ENCODE measurements at places on chromosomes 4 and X.
A peak's percentile ranks its signal among the peaks of the same experiment; 100 is the strongest.

GRCh38 chr4:30073011-30073710 lies 647.0 kb upstream of the PCDH7 start:
- DNase-seq: no peak

- DNase-seq: no peak
Observed at GRCh38 chr4:146142768-146143167, 32.8 kb upstream of the LSM6 start.

DNA sequence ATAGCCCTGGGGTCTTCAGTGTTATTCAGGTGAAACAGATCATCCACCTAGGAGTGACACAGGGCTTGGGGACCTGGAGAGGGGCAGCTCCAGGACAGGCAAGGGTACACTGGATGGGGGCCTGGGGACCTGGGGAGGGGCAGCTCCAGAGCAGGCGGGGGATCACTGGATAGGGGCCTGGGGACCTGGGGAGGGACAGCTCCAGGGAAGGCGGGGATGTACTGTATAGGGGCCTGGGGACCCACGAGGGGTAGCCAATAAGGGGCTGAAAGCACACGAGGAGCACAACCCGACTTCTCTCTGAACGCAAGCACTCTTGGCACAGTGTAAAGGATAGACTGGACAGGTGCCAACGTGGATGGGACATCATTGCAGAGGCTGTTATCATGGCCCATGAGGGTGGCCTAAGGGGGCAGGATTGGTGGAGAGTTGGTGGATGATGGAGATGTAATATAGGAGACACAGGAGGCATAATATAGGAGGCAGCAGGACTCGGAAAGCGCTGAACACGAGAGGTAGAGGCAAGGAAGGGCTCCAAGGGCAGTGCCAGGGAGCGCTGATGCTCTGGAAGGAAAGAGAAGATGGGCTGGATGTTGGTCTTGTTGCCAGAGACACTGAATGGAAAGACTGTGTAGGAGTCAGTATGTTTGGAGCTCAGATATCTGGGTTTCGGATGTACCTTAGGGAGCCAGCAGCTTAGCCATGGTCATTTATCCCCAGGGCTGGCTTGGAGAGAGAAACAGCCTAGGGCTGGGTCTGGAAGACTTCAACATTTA lies 37.9 kb upstream of the FGFBP2 start:
- no peak for DNase-seq

DNA sequence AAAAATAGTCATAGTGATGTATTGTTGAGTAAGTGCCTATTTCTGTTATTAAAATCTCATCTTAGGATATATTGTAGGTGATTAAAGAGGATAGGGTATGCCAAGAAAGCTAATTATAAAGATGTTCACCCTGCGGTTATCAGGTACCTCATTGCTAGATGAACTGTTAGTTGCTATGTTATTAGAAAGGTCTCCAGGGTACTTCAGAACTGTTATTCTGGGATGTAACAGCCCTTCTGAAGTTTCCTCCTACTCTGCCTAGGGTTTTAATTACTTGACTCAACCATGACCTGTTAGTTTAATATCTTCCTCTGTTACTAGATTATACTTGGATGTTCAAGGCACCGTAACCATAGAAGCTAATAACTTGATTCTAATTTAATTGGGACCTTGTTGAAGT lies 15.4 kb downstream of the TMPRSS11E start:
- no peak for DNase-seq

- DNase-seq: no peak
Observed at GRCh38 chr4:70833675-70834074, 6.0 kb downstream of the GRSF1 start.

- DNase-seq: no peak
Observed at GRCh38 chr4:146582864-146583263, 55.8 kb upstream of the POU4F2 start.

DNA sequence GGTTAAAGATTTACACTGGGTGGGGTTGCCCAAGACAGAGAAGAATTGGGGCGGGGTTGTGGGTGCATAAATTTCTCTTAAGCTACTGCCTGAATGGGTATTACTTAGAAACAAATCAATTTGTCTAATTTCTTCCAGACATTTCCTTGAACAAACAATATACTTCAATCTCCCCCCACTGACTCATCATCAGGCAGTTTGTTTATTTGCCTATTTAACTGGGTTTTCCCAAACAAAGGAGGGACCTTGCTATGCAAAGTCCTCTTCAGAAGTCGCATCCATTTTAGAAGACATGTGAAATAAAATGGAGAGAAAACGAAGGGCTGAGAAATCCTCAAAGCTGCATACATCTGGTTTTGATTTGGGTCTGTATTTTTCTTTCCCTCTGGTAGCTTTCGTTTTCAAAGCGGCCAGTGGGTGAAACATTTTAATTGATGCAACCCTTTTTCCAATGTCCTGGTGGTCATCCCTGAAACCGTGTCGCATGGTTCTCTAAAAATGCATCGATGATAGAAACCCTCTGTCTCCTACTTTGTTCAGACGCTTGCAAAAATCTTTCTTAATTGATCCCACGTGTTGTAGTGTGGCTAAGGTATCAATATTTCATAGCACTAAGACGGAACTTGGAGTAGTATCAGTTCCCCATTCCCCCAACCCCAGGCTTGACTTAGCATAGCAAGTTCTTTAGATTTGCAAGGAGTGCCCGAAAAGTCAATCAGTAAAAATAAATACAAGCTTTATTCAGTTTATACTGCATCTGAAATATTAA lies 115.1 kb upstream of the MXRA5 start:
- DNase-seq: no peak

DNA sequence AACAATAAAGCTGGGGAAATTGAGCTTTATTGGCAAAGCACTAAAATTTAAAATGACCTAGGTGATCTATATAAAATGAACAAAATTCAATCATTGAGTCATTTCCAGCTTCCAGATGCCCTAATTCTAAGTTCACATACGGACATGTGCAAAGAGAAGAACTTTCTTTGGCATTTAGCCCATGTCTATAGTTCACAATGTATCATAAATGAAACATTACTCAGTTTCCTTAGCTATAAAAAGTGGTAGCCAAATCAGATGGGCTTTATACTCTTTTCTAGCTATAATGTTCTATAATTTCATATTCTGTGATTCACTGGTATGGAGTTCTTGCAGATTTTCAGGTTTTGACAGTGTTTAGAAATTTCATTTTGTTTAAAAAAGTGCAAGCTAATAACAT lies 327.4 kb downstream of the KCTD8 start:
- DNase-seq: no peak

DNA sequence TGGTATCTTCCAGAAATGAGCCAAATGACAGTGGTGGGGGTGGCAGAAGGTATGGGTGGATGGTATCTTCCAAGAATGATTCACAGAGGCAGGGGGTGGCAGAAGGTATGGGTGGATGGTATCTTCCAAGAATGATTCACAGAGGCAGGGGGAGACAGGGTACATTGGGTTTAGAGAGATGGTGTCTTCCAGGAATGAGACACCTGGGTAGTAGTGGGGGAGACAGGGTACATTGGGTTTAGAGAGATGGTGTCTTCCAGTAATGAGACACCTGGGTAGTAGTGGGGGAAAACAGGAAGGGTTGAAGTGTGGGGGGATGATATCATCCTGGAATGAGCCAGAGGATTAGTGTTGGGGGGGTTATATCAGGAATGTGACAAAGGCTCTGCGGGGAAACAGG lies 62.0 kb downstream of the MAOA start:
- DNase-seq: no peak

GRCh38 chr4:151459375-151459774 lies 50.4 kb downstream of the FHIP1A start:
- no peak for DNase-seq

DNA sequence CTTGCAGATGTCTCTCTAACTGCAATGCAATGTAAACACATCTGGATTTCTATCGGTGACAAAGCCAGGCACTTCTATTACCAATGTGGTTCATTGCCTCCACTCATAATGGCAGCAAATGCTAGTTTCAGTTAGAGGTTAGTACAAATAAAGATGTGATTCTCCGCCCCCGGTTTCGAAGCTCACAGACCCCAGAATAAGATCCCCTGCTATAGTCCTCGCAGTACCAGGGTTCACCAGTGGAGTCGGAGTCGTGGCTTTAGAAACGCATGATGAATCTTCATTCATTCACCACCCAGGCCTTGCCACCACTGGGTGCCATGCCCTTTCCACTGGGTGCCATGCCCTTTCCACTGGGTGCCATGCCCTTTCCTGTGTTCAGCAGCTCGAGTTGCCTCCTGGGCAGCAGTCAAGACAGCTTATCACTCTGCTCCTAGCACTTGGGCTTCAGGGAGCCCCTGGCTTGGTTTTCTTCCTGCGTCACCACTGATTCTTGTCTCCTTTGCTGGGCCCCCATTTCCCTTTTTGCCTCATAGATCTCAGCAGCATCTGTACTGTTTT lies 3.5 kb upstream of the NAA10 start:
- DNase-seq: no peak

DNA sequence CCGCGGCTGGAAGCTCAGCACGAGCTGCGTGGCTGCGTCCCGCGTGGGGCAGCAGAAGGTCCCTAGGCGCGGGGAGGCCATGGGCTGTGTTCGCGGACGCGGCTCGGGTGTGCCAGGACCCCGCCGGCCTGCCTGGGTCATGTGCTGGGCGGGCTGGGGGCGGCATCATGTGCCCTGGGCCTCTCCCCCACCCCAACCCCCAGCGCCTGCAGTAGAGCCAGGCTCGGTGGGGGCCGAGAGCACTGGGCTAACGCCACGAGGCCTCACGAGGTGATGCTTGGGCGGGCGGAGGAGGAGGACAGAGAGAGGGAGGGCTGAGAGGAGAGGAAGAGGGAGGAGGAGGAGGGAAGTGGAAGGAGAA lies at the start of gene GPR143:
Gene GPR143, minus strand, starts transcription at position 111 of the 361 bp plus-strand sequence. Its CDS starts 30 bp downstream, at position 81.
- no peak for DNase-seq

- DNase-seq: no peak
Observed at GRCh38 chr4:139633661-139634060, 32.0 kb upstream of the MGST2 start.

DNA sequence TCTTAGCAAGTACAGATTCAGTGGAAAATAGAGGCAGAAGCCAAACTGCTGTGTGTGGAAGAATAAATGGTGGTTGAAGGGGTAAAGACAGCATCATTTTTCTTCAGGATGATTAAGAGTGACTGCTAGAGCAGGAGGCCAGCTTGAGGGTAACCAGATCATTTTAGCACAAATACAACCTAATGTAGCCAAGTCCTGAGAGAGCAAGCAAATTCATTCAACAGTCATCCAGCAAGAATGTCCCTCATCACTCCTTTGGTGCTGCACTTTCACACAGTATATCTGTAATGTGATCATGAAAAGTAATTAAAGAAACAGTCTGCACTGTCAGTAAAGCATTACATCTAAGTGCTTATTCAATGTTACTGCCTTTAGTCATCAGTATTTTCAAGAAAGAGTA lies 44.8 kb downstream of the NPFFR2 start:
- DNase-seq: peak; percentile 65

GRCh38 chr4:184784628-184785257 lies 41.0 kb downstream of the ACSL1 start:
- DNase-seq: no peak

DNA sequence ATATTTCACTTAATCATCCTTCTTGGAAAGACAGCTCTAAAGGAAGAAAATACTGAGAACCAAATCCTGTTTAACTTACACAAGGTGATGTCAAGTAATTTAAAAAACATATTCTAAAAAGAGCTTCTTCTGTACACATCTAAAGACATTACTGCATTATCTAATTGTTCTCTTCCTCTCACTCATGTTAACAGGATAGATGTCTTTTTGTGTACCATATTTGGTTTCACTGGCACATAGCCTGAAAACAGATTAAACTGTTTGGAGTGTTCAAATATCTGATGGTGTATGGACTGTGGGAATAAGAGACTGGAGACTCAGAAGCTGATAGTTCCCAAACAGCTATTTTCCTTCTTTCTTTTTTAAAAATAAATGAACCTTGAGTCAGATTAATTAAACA lies 213.3 kb upstream of the MAB21L2 start:
- no peak for DNase-seq

DNA sequence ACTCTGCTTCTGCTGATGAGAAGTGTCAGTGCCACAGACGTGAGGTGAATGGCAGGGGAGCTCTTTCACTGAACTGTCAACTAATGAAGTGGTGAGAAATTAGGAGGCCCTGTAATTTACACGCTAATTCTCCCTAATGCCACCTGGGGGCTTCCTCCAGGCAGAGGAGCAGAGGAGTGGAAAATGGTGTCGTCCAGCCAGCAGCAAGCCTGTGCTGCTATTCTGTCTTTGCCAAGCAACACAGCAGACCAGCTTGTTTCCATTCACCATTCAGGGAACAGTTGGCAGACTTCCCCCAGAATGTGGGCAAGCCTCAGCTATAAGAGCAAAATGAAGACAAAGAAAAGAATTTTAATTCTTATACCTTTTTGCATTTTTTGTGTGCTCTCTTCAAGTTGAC lies 245.2 kb upstream of the TET2 start:
- no peak for DNase-seq

DNA sequence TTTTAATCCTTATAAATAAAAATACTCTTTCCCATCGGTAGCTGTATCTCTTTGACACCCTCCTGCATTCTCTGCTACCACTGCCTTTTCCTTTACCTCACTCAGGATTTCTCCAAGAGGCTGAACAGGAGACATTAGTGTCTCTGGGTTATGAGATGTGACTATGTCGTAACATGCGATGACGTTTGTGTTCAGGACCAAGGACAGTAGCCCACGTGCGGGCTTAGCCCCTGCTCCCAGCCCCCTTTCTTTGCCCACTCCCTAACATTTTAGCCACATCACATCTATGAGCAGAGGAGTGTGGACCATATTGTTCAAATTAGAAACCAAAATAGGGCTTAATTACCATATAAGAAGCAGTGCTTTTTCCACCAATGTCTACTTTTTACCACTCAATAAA lies 369.3 kb downstream of the FBXW7 start:
- DNase-seq: no peak

DNA sequence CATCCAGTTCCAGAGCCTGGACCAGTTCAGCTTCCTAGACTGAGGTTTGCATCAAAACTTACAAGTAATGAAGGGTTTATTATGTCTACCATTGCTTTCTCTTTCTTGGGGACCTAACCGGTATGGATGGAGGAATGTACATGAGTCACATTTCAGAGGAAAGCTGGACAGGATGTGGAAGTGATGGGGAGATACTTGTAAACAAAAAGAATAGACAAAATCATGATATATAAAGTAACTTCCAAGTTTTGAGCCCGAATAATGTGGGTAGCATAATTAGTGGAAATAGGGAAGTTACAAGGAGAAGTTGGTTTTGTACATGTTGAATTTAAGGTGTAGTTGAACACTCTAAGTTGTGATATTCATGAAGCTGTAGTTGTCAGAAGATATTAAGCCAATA lies 15.0 kb downstream of the FNIP2 start:
- peak; percentile 48 for DNase-seq

GRCh38 chr4:119490335-119490734 lies 138.3 kb downstream of the PDE5A start:
- DNase-seq: no peak

GRCh38 chr4:80199947-80200346 lies 2.6 kb downstream of the PRDM8 start:
- DNase-seq: no peak

- no peak for DNase-seq
Observed at GRCh38 chrX:101136235-101136634, 38.2 kb downstream of the CENPI start.

GRCh38 chr4:95572304-95572991 lies 23.7 kb upstream of the UNC5C start:
- no peak for DNase-seq
